ENCODE measurements at places on chromosomes 16 and 17.
A peak's percentile ranks its signal among the peaks of the same experiment; 100 is the strongest.

GRCh38 chr17:4968486-4969046, 949 bp upstream of the SPAG7 start:
- DNase-seq: peak; percentile 65

DNA sequence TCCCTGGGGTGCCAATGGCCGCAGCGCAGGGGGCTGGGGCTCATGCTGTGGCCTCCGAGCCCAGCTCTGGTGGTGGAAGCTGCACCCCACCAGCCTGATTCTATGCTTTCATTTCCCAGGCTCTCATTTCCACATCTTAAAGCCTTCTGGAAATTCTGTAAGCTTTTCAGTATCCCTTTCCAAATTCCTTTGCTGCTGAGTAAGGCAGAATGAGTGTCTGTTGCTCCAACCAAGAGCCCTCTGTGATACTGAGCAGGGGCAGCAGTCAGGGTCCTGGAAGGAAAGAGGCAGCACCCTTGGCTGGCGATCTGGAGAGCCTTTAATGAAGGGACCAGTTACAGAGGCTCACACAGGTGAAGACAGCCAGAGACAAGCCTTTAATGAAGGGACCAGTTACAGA, 79.5 kb upstream of the FOXF1 start:
- no peak for DNase-seq

DNA sequence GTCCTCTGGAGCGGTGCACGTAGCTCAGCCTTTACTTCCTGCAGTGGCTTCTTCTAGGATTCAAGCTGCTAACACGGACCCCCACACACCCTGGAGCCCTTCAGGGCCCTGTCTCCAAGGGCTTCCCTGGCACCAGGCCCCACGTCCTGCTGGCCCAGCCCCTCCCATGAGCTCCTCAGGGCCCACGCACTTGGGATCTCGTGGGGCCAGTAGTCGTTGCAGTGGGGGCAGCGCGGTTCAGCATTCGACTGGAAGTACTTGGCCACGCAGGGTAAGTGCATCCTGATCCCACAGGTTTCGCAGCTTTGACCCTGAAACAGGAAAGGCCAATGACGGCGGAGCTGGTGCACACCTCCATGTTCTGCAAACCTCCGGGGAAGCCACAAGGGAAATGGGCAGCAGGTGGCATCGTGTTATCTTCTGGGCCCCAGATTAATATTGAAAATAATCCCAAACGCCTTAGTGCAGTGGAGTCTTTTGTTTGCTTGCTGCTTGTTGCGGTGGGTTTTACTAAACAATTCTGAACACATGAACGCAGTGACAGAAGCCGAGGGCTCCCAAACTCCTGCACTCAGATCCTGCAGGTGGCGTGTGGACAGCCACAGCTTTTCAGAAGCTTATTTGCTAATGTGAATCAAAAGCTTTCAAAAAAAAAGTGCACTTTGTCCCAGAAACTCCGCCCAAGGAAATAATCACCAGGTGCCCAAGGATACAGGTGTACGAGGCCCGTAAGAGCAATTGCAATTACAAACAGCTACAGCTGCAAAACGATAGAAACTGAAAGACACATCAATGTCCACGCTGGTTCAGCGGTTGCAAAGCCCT, 22.4 kb downstream of the KDM8 start:
- peak; percentile 44 for DNase-seq

- DNase-seq: peak; percentile 25
These were observed 49.1 kb downstream of the ADCY7 start for GRCh38 chr16:50315346-50315997.

- DNase-seq: no peak
These were observed 582.3 kb downstream of the WWOX start for GRCh38 chr16:78681743-78682142.

GRCh38 chr16:67883872-67884261, 818 bp upstream of the NRN1L start:
- DNase-seq: peak; percentile 80

- no peak for DNase-seq
These were observed 100.5 kb upstream of the NETO2 start for GRCh38 chr16:47244206-47244605.

DNA sequence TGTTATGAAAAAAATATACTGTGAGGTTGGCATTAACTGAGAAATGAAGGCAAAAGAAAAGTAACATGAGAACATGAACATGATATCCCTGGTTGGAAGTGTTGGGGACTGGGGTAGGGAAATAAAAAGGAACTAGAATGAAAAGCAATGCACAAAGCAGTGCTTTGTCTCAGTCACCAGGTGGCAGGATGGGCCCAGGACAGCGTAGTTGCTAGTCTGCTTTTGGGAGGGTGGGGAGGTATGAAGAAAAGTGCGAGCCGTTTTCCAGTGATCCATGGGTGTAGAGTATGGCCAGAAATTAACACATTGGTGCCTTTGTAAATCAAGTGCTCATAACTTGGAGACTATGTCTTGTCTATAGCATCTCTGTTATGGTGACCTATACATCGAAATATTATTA, 662.5 kb upstream of the SALL1 start:
- DNase-seq: no peak

DNA sequence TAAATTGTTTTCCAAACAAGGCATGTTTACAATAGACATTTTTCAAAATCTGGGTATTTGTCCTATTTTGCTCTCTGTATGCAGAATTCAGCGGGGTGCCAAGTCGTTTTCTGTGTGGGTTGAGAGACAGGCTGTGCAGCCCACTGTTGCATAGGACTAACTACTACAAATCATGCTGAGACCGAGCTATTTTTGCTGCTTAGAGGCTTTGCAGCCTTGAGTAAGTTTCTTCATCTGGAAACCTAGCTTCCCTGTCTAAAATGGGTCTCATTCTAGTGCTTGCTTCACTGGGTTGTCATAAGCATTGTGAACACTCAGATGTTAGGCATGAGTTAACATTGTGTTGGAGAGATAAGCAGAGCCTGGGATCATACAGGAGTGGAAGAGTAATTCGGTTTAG, 1.3 kb downstream of the PRPSAP2 start:
- DNase-seq: no peak

DNA sequence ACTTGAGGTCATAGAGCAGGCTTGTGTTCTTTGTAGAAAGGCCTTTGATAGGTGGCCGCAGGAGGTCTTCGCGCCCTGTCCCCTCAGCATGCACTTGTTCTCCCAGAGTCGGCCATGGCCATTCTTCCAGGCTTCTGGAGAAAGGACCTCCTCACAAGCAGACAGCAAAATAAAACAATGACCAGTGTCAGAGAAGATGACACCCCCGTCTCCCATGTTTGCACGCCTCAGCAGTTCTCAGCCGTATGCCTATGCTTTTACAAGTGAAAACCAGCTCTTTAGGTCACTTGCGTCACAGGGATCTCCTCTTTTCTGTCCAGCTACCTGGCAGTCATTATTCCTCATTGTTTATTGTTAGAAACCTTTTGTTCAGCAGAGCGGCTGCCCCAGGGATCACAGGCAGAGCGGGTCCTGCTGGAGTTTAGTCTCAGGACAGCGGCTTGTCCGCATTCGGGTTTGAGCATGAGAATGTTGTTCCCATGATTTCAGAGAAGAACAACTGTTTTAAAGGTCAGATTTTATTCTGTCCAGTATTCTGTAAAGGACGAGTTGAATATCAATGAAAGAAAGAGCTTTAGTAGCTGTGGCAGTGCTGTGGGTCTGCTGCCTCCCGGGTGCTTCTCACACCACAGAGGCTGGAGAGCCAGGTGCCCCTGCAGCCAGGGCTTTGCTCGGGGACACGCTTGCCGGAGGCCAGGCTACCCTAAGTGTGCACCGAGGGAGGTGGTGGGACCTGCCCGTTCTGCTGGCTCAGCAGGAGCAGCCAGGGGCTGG, 123.9 kb downstream of the RPTOR start:
- DNase-seq: no peak

DNA sequence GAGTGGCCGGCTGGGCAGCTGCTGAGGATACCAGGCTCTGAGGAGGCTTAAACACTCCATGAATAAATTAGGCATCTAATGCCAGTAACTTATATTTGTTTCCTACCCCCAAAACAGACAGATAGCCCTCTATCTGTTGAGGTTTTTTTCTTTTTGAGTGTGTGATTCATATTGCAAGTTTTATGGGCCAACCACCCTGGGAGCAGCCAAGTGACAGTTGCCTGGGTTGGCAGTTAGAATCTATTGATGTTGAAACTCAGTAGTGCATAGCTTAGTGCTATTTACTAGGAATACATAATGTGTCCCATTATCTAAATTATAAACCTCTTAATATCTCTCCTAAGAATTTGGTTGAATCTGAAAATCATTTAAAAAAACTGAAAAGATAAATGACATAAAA, 397.4 kb downstream of the CA10 start:
- no peak for DNase-seq

DNA sequence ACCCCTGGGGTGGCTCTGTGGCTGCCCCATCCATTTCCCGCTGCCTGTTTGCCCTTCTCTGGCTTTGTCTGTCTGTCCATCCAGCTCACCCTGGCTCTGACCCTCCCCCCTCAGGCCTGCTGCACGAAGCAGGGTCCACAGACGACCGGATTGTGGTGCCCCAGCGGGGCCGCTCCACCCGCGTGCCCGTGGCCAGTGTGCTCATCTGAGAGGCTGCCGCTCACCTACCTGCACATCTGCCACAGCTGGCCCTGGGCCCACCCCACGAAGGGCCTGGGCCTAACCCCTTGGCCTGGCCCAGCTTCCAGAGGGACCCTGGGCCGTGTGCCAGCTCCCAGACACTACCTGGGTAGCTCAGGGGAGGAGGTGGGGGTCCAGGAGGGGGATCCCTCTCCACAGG, 761 bp upstream of the LAT start:
- no peak for DNase-seq

- peak; percentile 2 for DNase-seq
These were observed 24.3 kb upstream of the CDH15 start for GRCh38 chr16:89147085-89147817.

DNA sequence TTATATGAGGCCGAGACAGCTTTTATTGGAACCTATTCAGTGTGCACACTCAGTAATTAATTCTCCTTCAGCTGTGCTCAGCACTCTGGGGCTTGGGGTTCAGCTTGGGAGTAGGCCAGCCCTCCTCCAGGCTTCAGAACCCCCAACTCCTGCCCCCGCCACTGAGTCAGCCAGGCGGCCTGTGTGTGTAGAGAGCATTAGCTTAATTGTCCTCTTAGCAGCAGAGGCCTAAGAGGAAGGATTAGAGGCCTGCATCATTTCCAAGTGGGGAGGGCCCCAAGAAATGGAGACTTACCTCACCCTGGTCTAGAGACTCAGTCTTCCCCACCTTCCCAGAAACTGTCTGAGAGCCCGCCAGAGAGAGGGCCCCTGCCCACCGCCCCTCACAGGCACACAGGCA, 772 bp downstream of the PRSS53 start:
- DNase-seq: peak; percentile 23

DNA sequence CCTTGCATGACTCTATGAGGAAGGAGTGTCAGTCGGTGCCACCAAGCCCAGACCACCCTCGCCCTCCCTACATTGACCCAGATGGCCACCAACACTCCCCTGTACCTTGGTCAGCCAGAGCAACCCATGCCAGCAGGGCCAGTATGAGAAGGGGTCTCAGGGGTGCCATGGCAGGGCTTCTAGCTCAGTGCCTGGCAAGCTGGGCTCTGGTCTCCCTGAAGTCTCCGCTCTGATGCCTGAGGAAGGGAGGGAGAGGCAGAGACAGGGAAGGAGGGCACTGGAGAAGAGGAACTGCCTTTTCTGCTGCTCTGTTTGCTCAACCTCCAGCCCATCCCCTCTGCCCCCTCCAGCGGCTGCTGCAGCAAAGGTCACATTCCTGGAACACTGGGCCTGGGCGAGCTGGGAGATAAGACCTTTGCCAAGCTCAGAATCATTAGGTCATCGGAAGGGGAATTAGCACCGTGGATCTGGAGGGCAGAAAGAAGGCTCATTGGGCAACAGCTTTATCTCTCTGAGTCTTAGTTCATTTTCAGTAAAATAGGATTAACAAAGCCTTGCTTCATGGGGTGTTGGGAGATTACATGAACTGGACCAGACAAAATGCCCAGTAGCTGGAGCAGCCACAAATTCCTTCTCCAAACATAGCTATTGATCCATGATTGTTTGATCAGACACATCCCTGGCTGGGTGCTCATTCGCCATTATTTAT, at the start of gene VTN:
VTN (minus strand) TSS at position 273 of the 709 bp plus-strand sequence; CDS start at position 169, 104 bp downstream.
- DNase-seq: peak; percentile 37

- DNase-seq: no peak
These were observed 109.1 kb downstream of the GAS7 start for GRCh38 chr17:10089196-10089804.

GRCh38 chr17:36591434-36592315, at the start of gene DHRS11:
Gene DHRS11, plus strand, starts transcription at chr17:36591879. Its CDS starts 131 bp downstream, at chr17:36592010.
- peak; percentile 91 for DNase-seq

DNA sequence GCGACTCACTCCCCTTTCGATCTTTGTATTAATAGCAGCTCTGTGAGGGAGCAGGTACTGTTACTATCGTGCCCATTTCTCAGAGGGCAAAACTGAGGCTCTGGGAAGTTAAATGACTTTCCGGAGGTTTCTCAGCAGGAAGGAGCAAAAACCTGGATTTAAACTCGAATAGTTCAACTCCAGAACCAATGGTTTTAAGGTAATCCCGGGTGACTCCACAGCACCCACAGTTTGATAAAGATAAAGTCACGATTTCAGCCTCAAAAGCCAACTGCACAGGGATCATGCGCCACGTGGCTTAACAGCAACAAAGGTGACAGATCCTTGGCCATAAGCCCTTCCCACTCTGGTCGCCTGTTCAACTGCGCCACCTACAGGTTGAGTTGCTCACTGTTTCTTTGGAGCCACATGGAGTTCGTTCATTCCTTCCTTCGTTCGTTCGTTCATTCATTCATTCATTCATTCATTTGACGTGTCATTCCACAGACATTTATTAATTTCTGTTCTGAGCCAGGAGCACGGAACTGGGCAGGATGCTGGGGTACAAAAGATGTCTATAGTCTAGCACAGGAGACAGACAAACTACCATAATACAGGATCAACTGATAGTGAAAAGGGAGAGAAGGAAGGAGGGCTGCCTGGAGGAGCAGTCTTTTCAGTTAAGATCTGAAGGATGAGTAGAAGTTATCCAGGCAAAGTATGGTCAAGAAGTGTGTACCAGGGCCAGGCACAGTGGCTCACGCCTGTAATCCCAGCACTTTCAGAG, 134.8 kb downstream of the HS3ST2 start:
- DNase-seq: peak; percentile 51

GRCh38 chr17:65311261-65311660, 174.1 kb downstream of the RGS9 start:
- DNase-seq: no peak

GRCh38 chr17:27157898-27158297, 136.0 kb upstream of the WSB1 start:
- DNase-seq: no peak

DNA sequence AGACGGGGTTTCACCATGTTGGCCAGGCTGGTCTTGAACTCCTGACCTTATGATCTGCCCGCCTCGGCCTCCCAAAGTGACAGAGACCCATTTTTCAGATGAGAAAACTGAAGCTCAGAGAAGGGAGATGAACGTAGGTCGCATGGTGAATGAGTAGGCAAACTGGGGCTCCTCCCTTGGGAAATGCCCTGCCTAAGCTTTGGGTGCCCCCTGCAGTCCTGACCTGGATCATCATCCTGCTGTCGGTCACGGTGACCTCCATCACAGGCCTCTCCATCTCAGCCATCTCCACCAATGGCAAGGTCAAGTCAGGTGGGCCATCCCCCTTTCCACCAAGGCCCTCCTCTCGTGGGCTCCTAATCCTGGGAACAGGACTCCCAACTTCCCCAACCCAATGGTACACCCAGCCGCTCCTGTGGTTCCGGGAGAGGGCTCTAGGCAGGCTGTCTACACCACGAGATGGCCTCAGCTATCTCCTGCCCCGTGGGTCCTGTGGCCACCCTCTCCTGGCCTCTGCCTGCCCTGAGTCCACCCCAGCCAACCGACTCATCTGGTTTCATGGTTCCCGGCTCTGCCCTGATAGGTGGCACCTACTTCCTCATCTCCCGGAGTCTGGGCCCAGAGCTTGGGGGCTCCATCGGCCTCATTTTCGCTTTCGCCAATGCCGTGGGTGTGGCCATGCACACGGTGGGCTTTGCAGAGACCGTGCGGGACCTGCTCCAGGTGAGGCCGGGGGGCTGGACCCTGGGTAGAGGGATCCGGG, 4.7 kb downstream of the SLC12A3 start:
- DNase-seq: no peak

Data from psoas muscle (tissue), 8 donors.